Muscle of leg (tissue), 16 donors: ENCODE measurements at places on chromosomes 12 and 14.

DNA sequence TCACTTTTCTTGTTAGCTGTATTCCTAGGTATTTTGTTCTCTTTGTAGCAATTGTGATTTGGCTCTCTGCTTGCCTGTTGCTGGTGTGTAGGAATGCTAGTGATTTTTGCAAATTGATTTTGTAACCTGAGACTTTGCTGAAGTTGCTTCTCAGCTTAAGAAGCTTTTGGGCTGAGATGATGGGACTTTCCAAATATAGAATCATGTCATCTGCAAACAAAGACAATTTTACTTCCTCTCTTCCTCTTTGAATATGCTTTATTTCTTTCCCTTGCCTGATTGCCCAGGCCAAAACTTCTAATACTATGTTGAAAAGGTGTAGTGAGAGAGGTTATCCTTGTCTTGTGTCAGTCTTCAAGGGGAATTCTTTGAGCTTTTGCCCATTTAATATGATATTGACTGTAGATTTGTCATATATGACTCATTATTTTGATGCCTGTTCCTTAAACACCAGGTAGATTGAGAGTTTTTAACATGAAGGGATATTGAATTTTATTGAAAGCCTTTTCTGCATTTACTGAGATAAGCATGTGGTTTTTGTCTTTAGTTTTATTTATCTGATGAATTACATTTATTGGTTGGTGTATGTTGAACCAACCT, 26.7 kb downstream of the CLECL1 start:
- no peak for DNase-seq

GRCh38 chr12:51103977-51104376, 20.6 kb upstream of the CSRNP2 start:
- no peak for DNase-seq

- DNase-seq = peak; percentile 66
Observed at GRCh38 chr12:109432842-109433304, 44.2 kb downstream of the KCTD10 start.

DNA sequence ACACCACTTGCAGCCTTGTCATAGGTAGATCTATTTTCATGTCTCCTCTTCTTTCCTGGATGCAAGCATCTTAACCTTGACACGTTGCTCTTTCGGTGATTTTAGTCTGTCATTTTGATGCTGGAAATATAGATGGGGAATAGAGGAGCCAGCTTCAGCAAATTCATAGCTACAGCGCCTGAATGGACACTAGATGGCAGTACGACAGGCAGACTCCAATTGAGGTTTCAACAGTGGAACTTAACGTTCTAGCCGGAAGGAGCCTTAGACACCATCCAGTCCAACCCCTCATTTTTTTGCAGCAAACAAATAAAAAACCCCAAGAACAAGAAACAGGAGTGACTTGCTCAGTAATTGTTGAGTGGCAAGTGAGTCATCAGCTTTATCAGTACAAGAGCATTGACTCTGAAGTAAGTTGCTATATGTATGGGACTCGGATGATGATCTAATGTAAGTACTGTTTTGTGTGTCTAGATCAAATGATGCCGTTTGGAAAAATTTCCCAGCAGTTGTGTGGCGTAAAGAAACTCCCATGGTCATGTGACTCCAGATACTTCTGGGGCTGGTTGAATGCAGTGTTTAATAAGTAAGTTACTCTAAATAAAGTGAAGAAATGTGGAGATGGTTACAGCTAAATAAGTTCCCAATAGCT, 9.0 kb downstream of the DMAC2L start:
- peak; percentile 94 for DNase-seq

GRCh38 chr14:50813544-50813863, 17.5 kb downstream of the NIN start:
- DNase-seq = peak; percentile 59

DNA sequence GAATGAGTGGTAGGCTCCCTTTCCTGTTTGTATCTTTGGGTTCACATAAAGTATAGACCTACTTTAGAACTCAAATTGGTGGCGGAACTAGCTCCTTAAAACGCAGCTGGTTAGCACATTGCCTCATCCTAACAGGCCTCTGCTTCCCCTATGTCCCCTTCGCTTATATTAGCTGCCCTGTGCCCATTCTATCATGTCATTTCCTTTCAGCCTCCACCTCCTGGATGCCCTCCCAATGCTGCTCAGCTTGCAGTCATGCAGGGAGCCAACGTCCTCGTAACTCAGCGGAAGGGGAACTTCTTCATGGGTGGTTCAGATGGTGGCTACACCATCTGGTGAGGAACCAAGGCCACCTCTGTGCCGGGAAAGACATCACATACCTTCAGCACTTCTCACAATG, 3.5 kb downstream of the DAZAP2 start:
- DNase-seq = no peak

DNA sequence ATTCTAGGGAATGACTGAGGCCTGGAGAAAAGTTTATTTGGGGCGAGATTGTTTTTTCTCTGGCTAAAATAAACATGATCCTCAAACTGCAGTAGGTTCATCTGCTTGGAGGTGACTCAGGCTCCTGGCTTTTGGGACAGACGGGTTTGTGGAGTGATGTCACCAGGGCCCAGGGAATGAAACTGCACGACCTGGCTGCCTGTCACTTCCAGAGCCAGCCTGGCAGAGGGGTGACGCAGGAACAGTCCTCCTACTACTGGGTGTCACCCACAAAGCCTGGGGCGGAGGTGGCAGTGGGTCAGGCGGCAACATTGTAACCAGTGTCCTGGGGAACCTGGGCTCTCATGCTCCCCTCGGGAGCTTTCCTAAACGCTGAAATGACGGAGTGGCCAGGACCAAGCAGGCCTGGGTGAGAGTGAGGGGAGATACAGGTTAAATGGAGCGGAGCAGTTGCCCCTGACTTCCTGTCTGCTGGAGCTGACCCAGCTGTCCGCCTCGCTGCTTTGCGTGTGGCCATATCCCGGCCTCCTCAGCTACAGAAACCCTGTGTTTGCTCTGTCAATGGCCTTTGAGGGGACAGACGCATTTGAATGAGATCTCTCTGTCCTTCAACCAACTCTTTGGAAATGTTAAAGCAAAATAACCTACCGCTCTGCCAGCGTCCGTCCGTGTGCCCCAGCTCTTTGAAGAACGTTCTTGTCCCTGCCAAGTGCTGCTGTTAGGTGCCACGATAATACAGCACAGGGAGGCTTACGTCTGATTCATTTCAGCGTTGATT, 6.5 kb downstream of the HIP1R start:
- DNase-seq = no peak

GRCh38 chr12:56720731-56721151, 4.4 kb downstream of the NACA start:
- no peak for DNase-seq

DNA sequence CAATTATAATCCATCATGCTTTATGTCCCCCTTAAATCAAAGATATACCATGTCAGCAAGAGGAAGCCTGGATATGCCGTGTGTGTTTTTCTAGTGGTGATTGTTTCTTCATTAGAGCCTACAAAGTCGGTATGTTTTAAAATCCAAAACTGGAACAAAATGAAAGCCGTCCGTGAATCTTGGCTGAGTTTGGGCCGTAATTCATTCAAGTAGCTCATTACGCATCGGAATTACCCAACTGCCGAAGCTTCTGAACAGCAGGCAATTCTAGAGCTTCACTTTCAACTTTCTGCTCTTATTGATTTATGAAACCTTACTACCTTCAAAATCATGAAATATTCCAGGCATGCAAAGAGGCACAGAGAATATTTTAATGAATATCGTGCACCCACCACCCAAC, 224.7 kb downstream of the AACS start:
- no peak for DNase-seq

DNA sequence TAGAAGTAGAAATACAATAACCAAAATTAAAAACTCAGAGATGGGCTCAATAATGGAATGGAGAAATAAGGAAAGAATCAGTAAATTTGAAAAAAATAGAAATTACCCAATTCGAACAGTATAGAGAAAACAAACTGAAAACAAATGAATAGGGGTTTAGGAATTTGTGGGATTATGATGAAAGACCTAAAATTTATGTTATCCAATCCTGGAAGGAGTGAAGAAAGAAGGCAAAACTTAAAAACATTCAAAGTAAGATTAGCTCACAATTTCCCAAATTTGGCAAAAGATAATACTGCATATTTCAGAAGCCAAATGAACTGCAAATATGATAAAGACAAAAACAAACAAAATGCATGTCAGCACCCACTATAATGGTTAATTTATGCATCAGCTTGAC, 177.1 kb downstream of the CCDC91 start:
- no peak for DNase-seq

GRCh38 chr12:63302269-63302940, 151.4 kb upstream of the AVPR1A start:
- no peak for DNase-seq

DNA sequence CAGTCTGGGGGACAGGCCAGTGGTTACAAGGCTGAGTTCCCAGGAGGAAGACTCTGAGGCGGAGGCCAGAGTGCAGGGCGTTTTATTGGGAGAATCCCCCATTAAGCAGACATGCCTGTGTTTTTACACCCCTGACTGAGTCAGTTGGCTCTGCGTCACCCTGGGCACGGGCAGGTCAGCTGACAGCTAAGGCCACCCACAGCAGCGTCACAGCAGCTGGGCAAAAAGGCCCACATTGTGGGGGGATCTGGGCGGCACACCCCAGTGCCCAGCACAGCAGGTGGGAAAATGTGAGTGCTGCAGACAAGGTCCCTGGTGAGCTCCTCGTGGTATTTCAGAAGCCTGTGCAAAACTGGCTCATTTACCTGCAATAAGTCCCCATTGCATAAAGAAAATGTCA, 184.7 kb downstream of the AACS start:
- no peak for DNase-seq

- DNase-seq = no peak
Observed at GRCh38 chr14:95311752-95312151, 8.0 kb downstream of the CLMN start.

GRCh38 chr14:43168371-43168925, 1338.6 kb downstream of the FSCB start:
- no peak for DNase-seq

- no peak for DNase-seq
Observed at GRCh38 chr14:67729072-67729885, 27.6 kb downstream of the RDH12 start.

- no peak for DNase-seq
Observed at GRCh38 chr12:26767865-26768264, 65.1 kb downstream of the ITPR2 start.

GRCh38 chr14:89078021-89078795, 253.8 kb downstream of the TTC8 start:
- no peak for DNase-seq

GRCh38 chr14:25537846-25538455, 488.0 kb upstream of the STXBP6 start:
- peak; percentile 4 for DNase-seq

- DNase-seq = no peak
Observed at GRCh38 chr14:101325319-101325718, 236.0 kb upstream of the DIO3 start.

DNA sequence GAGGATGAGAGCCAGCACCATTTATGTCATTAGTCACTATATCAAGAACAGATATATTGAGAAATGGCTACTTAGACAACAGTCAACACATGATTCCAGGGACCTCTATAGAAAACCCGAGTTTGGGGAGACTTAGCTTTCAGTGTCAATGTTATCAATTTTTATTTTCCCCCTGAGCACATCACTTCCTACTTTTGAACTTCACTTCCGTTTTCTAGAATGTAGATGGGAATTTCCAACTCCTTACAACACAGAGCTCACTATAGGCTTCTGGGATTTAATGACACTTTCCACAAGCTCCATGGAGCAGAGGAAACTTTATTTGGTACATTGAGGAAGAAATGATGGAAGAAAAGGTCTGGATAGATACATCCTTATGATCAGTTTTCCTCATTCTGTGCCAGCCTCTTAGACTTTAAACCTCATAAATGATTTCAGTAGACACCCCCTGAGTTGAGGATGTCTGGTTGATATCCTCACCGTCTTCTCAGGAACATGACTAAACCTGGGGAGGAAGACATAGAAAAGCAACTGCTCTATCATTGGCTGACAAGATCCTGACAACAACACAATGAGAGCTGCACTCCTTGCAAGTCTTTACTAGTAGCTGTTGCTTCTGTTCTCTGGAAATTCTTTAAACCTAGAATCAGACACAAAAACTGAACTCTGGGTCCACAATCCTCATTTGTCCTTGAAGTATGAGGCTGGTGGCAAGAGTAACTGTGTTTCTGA, 449.4 kb upstream of the OR4E1 start:
- DNase-seq = no peak

- peak; percentile 59 for DNase-seq
Observed at GRCh38 chr14:66442953-66443571, 43.1 kb upstream of the CCDC196 start.

GRCh38 chr12:4454315-4454860, 8.8 kb upstream of the FGF6 start:
- no peak for DNase-seq

- no peak for DNase-seq
Observed at GRCh38 chr14:69540654-69541335, 33.9 kb downstream of the CCDC177 start.

- DNase-seq = peak; percentile 50
Observed at GRCh38 chr12:40820794-40821484, 128.7 kb downstream of the CNTN1 start.

GRCh38 chr12:3882896-3883564, 9.8 kb upstream of the PARP11 start:
- no peak for DNase-seq

- no peak for DNase-seq
Observed at GRCh38 chr14:94051779-94052178, 25.6 kb downstream of the OTUB2 start.

DNA sequence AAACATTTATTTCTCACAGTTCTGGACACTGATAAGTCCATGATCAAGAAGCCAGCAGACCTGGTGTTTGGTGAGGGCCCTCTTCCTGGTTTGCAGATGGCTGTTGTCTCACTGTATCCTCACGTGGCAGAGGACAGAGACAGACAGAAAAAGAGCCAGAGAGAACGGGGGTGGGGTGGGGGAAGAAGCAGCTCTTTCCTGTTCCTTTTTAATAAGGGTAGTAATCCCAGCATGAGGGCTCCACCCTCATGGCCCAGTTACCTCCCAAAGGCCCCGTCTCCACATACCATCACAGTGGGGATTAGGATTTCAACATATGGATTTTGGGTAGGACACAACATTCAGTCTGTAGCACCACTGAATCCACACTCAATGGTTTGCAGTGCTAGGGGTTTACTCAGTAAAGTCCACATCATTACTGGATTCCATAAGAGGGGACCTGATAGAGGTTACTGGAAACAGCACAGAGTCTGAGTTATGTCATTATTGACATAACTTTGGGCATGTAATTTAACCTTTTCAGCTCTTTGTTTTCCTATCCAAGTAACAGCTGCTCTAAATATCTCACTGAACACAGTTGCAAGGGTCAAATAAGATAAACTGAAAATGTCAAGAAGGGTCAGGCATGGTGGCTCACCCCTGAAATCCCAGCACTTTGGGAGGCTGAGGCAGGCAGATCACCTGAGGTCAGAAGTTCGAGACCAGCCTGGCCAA, 53.2 kb downstream of the RPAP3 start:
- DNase-seq = peak; percentile 16

DNA sequence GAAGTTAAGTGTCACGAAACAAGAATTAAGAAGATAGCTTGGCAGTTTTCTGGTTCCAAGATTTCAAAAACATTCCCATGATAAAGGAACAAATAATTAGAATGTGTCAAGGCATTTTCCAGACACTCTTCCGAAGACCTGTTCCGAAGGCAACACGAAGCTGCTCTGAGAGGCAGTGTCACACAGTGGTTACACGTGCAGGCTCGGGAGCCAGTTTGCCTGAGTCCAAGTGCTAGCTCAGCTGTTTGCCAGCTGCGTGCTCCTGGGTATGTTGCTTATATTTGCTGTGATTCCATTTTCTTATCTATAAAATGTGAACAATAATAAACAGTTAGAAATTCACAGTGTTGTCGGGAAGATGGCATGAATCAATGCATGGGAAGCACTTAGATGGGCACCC, 217.9 kb upstream of the GRIP1 start:
- no peak for DNase-seq

- no peak for DNase-seq
Observed at GRCh38 chr14:101029668-101030290, 126.3 kb upstream of the RTL1 start.
